Stimulated activated naive B cell treated with anti-CD40 and anti-IgM and Interleukin-4, amounts not matched to agents 10 μg/mL and 1 μg/mL and 100 μg/mL, for 72 hours (primary cell): ENCODE measurements at places on chromosomes 7 and 10.

DNA sequence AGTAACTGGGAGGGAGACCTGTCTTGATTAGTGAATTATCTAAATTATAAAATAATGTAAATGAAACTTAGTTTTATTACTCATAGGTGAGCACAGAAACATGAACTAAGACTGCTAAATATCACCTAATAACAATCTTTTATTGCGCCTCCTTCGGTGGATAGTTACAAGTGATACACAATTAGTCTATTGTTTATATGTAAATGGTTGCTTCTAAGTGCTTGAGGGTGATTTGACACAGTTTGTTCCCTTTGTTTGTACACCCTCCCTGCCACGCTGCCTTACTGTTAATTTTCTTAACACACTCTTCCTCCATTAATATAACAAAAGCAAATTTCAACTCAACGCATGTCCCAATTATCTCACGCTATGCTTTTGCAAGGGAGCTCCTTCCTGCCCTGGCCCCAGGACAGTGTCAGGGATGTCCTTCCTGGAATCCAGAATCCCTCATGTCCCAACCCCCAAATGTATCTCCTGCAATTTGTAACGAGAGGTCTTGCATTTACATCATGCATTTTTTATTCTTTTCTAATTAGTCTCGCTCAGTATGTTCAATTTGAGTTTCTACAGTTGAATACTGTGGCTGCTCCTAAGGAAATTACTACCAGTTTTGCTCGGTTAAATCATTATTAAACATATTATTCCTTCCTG lies 4.2 kb downstream of the NPSR1 start:
- no peak for DNase-seq

GRCh38 chr10:9681655-9682054 lies 1336.0 kb upstream of the CELF2 start:
- DNase-seq, result no peak

- no peak for DNase-seq
These were observed at the start of gene SLC18A3 for GRCh38 chr10:49610114-49610457. Gene SLC18A3, plus strand, starts transcription at chr10:49610310. Its CDS starts 431 bp downstream, at chr10:49610741.

DNA sequence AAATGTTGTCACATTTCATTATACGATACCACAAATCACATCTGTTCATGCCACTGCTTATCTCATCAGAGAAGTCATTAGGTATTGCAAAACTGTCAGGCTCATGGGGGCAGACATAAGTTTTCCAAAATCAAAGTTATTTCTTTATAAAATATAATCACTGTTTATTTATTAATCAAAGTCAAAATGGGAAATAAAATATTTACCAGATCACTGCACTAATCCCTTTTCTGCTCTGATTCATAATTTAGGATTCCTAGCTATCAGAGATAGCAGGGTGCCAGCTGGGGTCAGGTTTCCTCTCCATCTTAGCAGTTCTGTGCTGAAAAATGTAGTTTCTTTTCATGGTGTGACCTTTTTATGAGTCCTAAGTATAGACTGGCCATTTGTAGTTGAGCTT lies 117.7 kb upstream of the LANCL2 start:
- no peak for DNase-seq

- no peak for DNase-seq
These were observed 80.9 kb upstream of the AGBL3 start for GRCh38 chr7:134905375-134905774.

- no peak for DNase-seq
These were observed 19.5 kb upstream of the HSPA12A start for GRCh38 chr10:116761883-116762282.

- no peak for DNase-seq
These were observed 145.9 kb downstream of the NRCAM start for GRCh38 chr7:108310351-108310750.
